Fibroblast of skin of right quadriceps (primary cell): ENCODE measurements at places on chromosomes 4 and X.

DNA sequence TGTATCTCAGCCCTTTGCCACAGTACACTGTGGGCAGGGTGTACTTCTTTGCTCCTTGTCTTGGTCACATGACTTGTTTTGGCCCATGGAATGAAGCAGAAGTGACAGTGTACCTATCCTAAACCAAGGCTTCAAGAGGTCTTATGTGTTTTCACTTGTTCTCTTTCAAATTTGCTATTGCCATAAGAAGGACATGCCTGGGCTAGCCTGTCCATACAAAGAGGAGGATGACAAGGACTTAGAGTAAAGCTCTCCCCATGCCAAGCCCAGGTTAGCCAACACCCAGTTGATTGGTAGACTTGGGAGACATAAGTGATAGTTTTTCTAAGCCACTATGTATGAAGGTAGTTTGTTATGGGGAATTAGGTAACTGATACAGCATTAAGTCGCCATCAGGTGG, 141.1 kb upstream of the MID1 start:
- no peak for DNase-seq

GRCh38 chr4:114497116-114497515, 101.5 kb upstream of the UGT8 start:
- DNase-seq = no peak

- DNase-seq = no peak
Measured at GRCh38 chrX:49233176-49233575, at the start of gene CACNA1F. CACNA1F (minus strand) TSS chrX:49233340; CDS start chrX:49233309, 31 bp downstream.

DNA sequence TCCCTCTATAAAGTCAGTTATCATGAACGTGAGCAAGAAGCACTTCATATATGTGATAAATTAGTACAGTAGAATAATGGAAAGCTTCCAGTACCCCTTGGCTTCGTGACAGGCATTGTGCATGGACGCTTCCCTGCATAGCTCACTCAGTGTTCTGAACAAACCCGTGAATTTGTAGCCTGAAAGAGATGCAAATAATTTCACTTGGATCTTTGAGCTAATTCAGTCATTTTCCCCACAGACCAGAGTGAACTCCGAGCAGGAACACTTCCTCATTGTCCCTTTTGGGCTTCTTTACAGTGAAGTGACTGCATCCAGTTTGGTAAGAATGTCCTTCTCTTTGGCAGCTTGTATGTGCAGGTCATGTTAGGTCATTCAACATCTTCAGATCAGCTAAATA, 50.1 kb downstream of the ADD1 start:
- no peak for DNase-seq

DNA sequence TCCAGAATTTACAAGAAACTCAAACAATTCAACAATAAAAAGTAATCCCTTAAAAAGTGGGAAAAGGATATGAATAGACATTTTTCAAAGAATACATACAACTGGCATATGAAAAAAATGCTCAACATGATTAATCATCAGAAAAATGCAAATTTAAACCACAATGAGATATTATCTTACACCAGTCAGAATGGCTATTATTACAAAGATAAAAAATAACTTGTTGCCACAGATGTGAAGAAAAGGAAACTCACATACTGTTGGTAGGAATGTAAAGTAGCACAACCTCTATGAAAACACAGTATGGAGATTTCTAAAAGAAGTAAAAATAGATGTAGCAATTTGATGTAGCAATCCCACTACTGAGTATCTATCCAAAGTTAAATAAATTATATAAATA, 65.1 kb upstream of the DIAPH2 start:
- DNase-seq = peak; percentile 1

- no peak for DNase-seq
Measured at GRCh38 chrX:43255596-43255995, 400.5 kb upstream of the MAOA start.

DNA sequence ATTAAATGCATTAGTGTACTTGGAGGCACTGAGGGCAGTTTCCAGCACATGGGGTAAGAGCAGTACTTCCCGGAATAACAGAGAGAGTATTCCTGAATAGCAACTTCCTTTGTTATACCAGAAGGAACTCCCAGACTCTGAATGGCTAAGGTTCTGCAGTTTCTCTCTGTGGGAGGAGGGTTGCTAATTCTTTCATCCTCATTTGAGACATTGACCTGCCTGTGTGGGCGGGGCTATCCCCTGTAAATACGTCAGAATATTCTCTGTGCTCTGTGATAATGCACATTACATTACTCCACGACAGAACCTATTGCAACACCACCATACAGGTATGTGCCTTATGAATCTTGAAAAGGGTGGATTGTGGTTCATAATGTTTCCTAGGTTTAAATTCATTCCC, 52.7 kb downstream of the SPINK2 start:
- no peak for DNase-seq

GRCh38 chrX:2224597-2225235, 276.1 kb downstream of the DHRSX start:
- no peak for DNase-seq

DNA sequence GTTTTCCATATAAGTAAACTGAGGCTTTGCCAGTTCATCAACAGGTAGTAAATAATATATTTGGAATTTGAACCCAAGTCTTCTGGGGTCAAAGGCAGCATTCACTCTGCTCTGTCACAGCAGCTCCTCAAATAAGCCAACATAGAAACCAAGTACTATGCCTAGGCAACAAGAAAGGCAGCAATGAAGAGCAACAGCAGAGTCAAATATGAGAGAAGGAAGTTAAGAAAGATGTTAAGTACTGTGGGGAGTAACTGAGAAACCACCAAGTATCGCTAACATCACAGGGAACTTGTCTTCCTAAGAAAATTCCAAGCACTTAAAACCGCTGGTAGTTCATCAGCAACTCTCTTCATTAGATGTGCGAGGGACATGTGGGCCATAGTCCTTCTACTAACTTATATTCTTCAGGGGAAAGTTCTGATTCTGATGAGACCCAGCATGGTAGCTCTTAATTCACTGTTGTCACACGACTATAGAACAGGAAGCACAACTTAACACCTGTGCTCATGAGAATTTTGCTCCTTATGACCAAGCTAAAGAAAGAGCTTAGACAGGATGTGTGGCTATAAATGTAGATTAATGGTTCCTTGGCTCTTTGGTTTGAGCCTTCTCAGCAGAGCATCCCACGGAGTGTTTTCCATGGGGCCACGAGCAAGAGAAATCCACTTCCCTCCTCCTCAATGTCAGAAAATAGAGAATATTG, 107.8 kb downstream of the AR start:
- DNase-seq = no peak

GRCh38 chr4:56976837-56977320, 527 bp downstream of the NOA1 start:
- no peak for DNase-seq

DNA sequence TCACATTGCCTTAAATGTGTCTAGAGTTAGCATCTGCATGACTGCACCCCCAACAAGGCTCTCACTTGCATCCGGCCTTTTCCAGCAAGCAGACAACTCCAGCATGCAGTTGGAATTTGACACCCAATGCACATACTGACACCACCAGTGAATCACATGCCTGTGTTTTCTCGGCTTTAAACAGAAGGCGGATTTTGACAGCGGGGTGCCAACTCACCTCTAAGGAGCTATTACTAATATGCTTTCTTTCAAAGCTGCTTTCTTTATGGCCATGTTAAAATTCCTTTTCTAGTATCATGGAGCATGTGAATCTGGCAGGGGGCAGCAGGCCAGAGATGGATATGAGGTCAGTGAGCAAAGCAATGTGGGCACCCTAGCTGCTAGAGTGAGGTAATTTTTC, 78.0 kb upstream of the CLNK start:
- DNase-seq = peak; percentile 99

GRCh38 chr4:121411151-121411744, 30.4 kb upstream of the QRFPR start:
- no peak for DNase-seq

DNA sequence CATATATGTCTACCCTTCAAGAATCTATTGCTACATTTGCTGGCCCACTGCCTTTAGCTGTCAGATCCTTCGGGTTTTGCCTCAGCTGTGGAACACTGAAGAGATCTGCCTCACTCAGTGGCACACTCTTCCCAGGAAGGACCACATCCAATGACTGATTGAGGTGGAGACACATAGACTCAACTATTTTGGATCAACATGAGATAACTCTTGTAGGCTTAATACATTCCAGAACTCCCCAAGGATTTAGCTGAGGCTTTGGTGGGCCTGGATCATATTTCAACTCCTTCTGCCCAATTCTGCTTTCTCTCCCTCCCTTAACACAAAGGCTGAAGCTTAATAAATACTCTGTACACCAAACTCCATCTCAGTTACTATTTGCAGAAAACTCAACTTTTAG, 100.5 kb downstream of the CORIN start:
- DNase-seq = peak; percentile 14

DNA sequence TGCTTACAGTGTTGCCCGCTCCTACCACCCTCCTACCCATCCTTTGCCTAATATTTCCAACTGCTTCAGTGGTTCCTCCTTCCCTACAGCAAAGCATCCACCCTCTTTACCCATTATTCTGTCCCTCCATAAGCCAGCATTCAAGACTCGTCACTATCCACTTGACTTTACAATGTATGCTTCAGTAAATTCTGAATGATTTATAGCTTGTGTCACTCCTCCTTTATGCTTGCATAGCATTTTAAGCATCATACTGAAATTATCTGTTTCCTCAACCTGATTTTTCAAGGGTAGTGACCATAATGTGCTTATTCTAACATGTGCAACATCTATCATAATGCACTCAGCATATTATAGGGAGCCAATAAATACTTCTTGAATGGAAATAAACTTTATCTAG, 365.5 kb downstream of the RAB28 start:
- no peak for DNase-seq

GRCh38 chr4:163127621-163128020, 39.1 kb downstream of the NAF1 start:
- DNase-seq = no peak

GRCh38 chr4:109007976-109008375, 245.1 kb upstream of the ETNPPL start:
- no peak for DNase-seq

DNA sequence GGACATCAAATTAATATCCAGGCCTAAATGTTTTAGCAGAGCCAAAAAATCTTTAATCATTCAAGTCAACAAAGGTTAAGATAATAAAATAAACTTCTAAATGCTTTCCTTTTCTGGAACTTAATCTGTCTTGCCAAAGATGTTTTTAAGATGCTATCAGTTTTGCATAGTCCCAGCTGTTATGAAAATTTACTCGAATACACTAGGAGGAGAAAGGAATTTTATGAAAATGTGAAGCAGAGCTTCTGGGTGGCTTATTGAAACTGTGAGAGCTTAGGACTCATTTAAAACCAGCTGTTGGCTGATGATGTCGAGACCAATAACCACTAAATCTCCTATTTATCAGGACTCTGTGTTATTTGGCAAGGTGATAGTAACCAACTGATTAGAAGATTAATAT, 202.2 kb upstream of the ETNPPL start:
- DNase-seq = no peak

DNA sequence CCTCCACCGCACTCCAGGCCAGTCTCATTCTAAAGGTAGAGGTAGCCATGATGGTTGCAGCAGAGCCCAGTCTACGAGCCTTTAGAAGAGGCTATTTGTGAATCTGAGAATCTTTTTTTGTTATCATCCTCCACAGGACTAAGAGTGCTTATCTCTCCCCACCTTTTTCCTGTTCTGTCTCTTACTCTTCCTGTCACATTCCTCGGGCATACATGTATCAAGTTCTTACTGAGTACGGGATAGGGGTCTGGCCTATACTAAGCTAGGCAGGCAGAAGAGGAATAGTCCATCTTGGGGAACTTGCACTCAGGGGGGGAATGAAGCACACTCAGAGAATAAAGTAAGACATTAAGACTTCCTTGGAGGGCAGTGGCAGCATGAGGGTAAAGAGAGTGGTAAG, 25.7 kb downstream of the LAS1L start:
- no peak for DNase-seq
